ENCODE measurements at places on chromosomes 12 and 14.
A peak's percentile ranks its signal among the peaks of the same experiment; 100 is the strongest.

- peak; percentile 5 for DNase-seq
Observed at GRCh38 chr12:43655586-43655985, 103.0 kb downstream of the PUS7L start.

DNA sequence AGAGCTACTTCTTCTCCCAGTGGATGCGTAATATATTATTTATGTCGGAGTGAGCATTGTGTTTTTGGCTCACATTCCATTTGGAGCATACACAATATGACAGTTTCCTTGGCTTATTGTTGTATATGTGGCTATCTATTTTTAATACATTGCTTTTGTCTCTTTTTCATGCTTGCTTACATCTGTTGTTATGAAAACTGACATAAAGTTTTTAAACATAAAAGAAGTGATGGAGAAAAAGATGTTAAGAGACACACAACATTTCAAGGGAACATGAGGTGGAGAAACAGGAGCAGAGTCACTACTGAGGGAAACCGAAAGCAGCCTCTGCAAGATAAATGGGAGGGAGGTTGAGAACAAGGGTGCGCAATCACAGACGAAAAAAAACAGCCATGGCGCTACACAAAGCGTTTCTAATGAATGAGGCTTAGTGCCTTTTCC, 228.4 kb upstream of the NPAS3 start:
- DNase-seq, result no peak

- DNase-seq, result peak; percentile 74
Observed at GRCh38 chr14:58082491-58083098, 69.4 kb downstream of the ARMH4 start.

DNA sequence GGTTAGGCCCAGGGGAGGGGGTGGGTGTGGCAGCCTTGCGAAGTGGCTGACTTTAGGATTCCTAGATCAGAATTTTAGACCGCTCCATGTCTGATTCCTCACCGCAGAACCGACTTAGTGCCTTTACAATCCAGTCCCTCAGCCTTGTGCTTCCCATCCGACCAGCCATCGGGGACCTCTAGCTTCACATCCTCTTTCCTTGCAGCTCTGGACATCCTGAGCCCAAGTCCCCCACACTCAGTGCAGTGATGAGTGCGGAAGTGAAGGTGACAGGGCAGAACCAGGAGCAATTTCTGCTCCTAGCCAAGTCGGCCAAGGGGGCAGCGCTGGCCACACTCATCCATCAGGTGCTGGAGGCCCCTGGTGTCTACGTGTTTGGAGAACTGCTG, 557 bp downstream of the COPS7A start:
- DNase-seq, result no peak

DNA sequence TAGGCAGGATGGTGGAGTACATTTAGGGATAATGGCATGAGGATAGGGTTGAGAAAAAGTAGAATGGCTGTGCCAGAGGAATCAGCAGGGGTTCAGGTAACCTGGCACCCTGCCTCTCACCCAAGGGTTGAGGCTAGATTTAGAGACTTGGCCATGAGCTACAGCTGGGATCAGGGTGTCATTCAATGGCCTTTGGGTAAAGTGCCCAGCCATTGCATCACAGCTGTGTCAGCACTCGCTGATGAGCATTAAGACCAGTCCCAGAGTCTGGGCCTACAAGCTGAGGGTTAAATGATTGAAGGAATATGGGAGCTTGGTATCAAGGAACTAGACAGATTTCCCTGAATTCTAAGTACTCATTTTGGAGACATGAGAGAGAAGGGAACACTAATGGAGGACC, 113.9 kb downstream of the PRIMA1 start:
- DNase-seq, result no peak

DNA sequence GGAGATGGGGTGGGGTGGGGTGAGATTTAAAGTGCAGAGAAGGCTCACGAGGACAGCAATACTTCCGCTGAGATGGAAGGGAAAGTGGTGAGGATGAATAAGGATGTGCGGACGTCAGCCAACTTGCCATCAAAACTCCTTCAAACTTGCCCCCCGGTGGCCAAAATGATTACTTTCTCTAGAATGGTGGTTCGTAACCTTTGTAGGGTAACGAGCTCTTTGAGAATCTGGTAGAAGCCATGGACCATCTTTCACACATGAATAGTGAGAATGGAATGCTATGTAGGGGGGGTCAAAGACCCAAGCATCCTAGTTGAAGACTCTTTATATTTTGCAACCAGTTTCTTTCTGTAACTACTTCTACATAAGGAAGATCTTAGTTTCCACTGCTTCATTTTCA, 245.9 kb upstream of the DDHD1 start:
- DNase-seq, result peak; percentile 44

- no peak for DNase-seq
Observed at GRCh38 chr14:21192875-21193535, 37.1 kb upstream of the OR5AU1 start.

GRCh38 chr12:116184763-116185162, 92.7 kb downstream of the MED13L start:
- no peak for DNase-seq

GRCh38 chr12:53097564-53098353, at the start of gene IGFBP6:
TSS of gene IGFBP6 (plus strand) at chr12:53097667. CDS start at chr12:53097718, 51 bp downstream.
- DNase-seq, result no peak

GRCh38 chr14:49702725-49703124, 9.8 kb downstream of the KLHDC1 start:
- no peak for DNase-seq

DNA sequence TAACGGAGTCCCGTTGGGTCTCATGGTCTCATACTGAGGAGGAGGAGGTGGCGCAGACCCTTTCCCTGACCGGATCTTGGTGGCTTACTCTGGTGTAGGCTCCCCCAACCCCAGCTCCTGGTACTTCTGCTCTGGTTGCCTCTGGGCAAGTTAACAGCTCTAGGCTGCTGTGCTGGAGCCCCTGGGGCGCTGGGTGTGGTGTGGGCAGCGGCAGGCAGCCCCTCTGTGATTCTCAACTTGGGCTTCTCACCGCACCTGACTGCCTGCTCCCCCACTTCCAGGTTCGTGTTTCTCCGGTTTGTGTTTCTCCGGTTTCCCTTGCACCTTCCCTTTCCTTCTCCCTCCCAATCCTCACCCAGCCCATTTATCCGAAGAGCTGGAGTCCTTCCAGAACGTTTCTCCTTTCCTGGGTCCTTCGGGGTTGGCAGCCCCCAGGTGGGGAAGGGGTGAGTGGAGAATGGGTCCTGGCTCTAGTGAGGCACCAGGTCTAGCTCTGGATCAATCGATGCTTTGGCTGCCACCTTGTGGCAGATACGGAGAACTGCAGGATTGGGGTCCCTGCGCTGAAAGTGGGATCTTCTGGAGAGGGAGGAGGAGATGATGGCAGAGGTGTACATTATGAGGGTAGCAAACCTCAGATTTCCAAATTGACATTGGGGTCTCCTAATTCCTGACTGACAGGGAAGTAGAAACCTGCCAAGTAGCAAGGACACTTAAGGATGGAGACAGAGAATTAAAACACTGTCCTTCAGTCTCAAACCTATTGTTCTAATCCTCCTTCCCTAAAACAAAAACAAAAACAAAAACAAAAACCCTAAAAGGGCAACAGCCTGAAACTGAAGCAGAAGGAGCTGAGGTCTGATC, 8.3 kb downstream of the CISTR start:
- no peak for DNase-seq

- DNase-seq, result no peak
Observed at GRCh38 chr14:99271221-99271941, 616 bp downstream of the BCL11B start.

GRCh38 chr12:85448548-85449139, 168.6 kb downstream of the ALX1 start:
- no peak for DNase-seq

DNA sequence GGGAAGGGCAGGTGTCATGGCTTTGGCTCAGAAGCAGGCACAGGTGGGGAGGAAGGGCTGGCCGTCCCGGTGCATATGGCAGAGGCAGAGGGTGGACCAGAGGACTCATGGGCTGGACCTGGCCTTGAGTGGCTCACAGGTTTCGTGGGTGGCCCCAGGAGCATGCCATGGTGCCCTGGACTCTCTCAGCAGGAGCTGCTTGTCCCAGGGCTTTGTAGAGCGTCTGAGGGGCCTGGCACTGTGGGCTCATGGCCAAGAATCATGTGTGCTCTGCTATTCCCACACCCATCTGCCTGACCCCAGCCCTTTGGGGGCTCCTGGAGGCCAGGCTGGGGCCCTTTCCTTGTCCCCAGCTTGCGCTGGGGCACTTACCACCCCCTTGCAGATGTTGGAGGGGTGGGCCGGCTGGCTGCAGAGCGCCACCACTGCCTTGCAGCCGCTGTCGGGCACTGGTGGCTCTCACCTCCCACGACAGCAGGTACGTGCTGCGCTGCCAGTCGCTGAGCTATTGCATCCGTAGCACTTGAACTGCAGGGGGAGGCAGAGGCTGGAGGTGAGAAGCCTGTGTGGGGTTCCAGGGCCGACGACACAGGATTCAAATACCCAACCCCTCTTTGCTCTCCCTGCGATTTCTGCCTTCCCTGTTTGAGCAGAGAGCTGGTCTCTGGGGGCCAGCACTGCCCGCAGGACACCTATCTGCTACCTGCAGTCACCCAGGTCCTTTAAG, 187.4 kb upstream of the PRMT8 start:
- DNase-seq, result no peak

DNA sequence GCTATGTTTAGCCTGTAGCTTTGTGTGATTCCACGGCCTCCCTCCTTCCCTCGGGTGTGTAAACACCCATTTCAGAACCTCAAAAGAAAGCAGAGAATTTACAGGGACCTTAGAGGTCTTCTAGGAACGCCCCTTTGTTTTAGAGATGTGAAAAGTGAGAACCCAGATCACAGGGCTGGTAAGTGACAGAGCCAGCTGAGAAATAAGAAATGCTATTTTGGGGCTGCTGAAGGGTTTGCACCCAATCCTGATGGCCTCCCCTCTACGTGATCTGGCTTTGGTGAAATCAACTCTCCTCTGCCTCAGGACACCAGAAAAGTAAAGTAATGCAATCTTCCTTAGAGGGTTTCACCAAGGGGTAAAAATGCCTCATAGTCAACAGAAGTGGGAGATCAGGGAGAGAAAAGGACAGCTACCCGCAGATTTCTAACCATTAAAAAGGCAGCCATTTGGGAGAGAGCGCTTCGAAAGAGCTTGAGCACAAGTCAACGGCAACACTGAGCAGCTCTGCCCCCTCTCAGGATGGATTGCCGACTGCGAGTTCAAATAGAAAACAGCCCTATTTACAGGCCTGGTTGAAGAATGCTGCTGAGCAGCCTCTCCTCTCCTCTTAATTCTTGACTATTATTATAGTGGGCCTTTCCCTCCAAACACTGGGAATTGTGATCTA, 78.5 kb upstream of the RASSF3 start:
- no peak for DNase-seq

- no peak for DNase-seq
Observed at GRCh38 chr12:108612788-108613282, 15.0 kb upstream of the TMEM119 start.

DNA sequence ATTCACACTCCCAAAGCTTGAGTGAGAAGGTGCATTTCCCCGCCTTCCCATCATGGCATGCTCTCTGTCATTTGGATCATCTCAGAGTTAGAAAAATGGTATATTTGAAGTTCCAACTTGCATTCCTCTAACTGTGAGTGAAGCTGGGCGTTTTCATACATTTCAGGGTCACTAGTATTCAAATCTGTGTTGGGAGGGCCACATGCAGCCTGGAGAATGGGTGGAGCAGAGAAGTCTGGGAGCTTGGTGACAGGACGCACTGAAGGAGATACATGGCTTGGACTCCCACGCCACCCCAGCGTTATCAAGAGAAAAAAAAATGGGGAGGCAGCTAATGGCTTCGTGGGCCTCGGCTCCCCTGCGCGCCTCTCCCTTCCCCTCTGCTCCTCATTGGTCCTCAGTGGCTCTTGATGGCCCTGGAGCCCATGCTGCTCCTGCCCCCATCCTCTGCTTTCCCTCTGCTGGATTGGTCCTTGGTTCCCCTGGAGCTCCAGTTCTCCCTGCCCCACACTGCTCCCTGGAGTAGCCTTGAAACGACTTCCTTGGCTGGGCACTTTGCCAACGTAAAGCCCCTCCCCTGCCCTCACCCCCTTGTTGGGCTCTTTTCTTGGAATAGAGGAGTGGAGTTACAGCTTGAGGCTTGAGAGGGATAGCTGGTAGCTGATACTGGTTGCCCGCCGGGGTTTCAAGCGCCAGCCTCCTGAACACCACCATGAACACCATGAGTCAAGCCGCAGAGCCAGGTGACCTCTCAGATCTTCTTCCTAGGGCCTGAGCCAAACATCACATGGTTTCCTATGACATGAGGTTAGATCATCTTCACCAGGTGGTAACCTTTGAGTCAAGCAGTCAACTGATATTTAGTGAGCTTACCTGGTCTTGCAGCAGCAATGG, 139.6 kb downstream of the PRKCH start:
- no peak for DNase-seq

DNA sequence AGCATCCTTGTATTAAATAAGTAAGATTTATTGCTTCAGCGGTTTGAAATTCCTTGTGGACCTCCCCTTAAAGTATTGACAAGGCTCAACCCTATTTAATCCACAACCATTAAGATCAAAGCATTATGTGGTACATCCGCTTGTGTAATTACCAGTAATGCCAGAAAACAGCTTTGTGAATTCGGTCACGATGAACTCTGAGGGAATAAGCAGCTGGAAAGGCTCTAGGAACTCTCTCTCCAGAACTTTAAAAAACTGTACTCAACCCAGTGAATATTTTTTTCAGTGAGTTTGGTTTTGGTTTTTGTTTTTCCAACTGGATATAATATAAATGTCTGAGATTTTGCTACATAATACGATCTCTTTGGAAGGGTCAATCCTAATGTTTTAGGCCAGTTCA, 49.3 kb upstream of the DIO2 start:
- DNase-seq, result no peak

GRCh38 chr12:107304588-107305532, 211.5 kb upstream of the CRY1 start:
- no peak for DNase-seq

- no peak for DNase-seq
Observed at GRCh38 chr12:55707219-55707671, 459 bp downstream of the ITGA7 start.

DNA sequence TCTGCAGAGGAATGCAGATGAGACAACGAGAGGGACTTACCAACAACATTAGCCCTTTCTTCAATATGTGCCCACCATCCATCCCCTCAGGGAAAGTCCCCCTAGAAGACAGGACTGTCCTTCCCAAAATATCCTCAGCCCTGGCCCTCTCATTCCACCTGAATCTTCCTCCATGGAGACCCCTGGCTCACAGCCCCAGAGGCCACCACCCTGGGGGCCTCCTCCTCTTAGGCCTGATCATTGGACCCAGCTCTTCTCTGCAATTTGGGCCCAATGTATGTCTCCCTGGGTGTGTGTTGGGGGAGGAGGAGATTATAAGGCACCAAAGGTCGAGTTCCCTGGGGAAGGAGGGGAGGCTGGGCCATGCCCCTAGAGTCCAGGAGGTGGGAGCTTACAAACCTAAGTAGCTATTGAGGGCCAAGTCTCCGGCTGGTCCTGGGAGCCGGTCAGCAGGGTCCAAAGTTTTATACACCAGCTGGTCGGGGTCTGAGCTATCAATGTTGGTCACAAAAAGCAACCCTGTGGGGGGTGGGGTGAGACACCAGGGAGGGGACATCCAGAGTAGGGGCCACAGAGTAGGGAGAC, 8.1 kb downstream of the ITGA7 start:
- no peak for DNase-seq

DNA sequence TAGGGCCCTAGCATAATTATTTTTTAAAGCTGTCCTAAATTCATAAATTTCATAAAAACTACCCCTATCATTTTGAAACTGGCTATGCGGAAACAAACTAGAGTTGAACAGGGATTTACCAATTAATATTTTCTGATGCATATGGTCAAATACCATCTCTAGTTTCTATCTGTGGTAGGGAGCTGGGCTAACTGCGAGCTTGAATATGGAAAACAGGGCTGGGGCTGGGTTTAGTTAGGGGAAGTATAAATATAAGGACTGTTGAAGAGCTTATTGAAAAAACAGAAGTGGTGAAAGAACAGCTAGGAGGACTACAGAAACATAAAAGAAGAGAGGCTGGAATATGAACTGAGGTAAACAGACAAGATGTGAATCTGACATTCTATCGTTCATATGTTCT, 91.8 kb downstream of the SLC38A1 start:
- DNase-seq, result no peak
